Progenitor cell of endocrine pancreas (in vitro differentiated cells): ENCODE measurements at places on chromosomes 1 and 21.

GRCh38 chr1:47459253-47459788 is 21.5 kb downstream of the FOXD2 start:
- no peak for DNase-seq

DNA sequence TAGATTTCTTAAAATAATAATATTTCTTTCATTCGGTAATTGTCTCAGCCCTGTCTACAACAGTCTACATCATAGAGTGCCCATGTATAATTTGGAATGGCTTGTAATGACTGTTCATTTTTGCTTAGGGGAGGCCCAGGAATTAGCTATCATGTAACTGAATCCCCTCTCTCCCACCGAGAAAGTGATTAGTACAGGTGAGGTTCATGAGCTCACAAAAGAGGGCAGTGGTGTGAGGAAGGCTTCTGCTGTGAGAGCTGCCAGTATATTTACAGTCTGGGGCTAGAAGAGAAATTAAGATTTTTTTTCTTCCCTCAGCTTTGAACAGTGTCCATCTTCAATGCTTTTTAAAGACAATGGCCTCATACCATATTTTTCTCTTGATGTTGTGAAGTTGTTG is 340.7 kb downstream of the ADGRL2 start:
- no peak for DNase-seq

GRCh38 chr1:42934541-42935312 is 23.9 kb downstream of the SLC2A1 start:
- no peak for DNase-seq

GRCh38 chr1:76725864-76726619 is 141.2 kb upstream of the ST6GALNAC5 start:
- no peak for DNase-seq

DNA sequence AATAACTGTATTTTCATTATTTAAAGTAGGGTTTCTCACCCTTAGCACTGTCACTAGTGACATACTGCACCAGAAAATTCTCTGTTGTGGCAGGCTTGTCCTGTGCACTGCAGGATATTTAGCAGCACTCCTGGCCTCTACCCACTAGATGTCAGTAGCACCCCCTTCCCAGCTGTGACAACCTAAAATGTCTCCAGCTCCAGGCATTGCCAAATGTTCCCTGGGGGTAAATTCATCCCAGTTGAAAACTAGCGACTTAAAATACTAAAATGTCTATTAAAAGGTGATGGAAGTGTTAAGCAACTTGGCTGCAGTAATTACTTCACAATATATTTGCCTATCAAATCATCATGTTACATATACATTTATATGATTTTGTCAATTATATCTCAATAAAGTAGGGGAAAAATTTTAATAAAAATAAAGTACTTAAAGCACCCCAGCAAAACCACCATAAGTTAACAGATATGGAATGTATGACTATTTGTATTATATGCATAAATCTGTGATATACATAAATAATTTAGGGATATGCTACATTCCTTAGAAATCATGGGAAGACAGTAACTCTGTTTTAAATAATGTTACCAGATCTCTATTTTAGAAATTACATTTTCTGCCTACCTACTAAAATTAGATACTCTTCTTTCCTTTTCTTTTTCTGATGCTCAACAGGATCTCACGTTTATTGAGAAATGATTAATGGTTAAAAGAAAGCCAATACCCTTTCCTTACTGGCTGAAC is 74.6 kb downstream of the ARID4B start:
- DNase-seq: peak; percentile 32

- DNase-seq: peak; percentile 31
These were observed 4.3 kb upstream of the NADK start for GRCh38 chr1:1782399-1783221.

GRCh38 chr1:223720971-223721591 is 8.7 kb downstream of the CAPN2 start:
- DNase-seq: no peak

DNA sequence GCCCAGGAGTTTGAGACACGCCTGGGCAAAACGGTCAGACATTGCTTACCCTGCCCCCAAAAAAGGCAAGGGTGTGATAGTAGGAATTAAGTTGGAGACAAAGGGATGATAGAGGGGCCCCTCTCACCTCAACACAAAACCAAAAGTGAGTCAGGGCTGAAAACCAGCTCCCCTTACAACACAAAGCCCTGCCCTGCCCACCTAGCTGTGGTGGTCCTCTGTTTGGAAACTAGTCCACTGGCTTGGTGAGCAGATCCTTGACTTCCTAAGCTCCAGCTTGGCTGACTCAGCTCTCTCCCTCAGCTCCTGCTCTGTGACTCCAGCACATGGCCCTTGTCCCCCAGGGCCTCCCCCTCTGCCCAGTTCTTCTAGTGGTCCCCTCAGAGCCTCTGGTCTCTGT is 603.8 kb downstream of the PTPRC start:
- no peak for DNase-seq

- no peak for DNase-seq
These were observed 251.3 kb upstream of the FGGY start for GRCh38 chr1:59045636-59046035.

DNA sequence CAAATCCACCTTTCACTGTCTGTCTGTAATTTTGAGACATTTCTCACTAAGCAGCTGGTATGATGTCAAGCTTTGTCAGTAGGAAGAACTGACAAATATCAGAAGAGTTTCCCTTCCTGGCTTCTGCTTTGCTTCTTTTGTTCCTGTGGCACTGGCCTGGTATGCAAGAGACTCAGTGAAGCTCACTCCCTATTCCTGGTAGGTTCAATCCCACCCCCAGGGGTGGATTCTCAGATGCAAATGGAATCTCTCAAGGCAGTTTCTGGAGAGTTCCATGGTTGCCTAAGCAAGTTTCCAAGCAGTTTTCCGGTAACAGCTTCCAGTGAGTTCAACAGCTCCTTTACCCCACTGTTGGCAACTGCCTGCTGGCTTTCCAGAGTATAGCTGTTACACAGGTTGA is 683.4 kb downstream of the PTPRC start:
- no peak for DNase-seq
